ENCODE measurements at places on chromosomes 5 and 9.
A peak's percentile ranks its signal among the peaks of the same experiment; 100 is the strongest.

DNA sequence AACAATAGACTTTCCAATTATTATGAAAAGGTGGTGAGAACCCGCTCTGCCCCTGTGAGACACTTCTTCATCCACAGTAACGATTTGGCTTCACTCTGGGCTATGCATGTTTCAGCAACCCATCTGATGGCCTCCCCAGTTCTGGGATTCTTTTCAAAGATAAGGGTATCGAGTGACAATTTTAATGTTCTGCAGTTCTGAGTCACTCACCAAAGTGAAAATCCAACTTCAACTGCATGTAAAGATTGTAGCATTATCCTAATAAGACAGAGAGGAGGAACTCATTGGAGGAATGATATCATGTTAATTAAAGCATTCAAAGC lies 1078.3 kb upstream of the SEMA6A start:
- no peak for DNase-seq

DNA sequence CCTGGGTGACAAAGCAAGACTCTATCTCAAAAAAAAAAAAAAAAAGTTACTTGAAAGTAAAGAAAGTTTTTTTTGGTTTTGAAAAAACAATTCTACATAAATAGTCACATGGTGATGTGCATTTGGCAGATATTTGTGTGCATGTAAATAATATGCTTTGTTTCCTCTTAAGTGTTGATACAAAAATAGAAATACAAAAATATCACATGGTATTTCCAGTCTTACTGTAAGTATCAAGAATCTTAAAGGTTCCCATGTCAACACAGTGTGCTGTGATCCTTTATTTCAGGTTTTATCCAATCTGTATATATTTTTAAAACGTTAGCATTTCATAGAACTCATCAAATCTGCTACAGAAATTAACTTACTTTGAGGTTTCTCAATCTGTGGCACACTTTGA lies 521.9 kb downstream of the TLE4 start:
- no peak for DNase-seq

DNA sequence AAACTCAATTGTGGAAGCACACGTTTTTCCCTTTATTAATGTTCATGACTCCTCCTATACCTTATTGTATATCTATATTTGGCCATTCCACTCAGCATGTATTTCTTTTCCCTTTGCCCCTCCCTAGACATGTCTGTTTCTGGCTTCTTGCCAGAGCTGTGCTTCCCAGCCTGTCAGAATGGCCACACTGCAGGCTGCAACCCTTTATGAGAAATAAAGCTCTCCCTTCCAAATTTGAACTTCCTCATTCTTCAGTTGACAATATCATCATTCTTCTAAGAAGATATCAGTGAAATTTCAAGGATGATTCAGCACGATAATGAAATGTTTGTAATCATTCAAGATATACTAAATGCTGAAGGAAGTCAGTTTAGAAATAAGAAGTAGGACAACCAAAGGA lies 107.6 kb upstream of the PRSS3 start:
- peak; percentile 81 for DNase-seq

DNA sequence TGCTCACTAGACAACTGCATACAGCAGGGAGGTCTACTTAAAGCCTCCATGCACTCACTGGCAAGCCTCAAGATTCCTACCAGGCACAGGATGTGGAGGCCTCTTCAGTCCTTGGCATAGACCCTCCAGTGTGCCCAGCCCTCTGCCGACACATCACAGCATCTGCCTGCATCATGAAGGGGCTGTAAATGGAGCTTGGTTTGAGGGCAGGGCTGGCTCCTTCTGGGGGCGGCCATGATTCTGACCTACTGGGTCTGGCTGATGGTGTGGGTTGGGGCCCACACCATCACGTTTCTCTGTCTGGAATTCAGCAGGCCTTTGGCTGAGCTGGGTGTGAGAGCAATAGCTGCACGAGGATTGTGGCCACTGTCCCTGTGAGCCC lies 84.9 kb upstream of the SHB start:
- DNase-seq: no peak

GRCh38 chr5:151083081-151083676 lies 2.3 kb upstream of the TNIP1 start:
- DNase-seq: no peak

DNA sequence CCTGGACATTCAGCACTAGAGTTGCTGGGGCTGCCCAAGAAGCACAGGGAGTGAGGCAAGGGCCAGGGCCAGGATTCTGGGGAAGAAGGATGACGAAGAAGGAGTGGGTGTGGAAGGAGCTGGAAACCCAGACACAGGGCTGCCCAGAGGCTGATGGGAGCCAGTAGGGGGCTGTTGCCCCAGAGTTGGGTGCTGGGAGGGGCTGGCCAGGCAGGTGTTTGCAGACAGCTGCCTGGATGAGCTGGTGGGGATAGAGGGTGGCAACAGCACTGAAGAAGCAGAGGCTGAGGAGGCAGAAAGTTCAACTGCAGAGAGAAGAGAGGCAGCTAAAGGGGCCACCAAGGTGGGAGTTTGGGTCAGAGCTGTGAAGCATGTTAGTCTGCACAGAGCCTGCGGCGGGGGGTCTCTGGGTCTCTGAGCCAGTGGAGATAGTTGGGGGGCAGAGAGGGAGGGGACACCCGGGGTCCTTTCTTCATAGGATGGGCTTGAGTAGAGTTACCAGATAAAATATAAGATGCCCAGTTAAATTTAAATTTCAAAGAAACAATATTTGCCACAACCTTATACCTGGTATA lies 2.5 kb upstream of the AQP7 start:
- no peak for DNase-seq

DNA sequence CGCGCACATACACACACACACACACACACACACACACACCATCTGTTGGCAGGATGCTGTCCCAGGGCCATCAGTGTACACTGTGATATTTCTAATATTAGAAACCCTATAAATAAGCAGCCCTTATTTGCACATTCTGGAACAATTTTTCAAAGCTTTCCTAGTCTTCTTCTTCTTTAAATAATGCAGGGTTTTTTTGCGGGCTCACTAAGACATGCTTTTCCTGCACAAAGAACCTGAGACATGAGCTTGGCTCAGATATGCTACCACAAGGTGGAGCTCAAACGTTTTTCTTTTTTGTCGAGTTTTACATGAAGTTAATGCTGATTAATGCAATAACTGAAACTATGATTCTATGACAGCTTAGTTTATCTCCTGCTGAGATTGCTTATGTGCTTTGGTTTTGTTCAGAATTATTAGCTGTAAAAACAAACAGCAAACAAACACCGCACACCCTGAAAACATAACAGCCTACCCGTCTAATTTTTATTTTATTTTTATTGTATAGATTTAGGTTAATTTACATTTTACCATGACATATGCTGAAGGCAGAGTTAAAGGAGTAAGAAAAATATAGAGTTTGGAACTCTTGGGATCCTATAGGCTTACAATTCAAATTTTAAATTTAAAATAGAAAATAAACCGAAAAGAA lies 95.8 kb downstream of the ALDH1A1 start:
- DNase-seq: no peak

- DNase-seq: no peak
Measured at GRCh38 chr9:79028101-79028500, 543.7 kb upstream of the TLE4 start.

DNA sequence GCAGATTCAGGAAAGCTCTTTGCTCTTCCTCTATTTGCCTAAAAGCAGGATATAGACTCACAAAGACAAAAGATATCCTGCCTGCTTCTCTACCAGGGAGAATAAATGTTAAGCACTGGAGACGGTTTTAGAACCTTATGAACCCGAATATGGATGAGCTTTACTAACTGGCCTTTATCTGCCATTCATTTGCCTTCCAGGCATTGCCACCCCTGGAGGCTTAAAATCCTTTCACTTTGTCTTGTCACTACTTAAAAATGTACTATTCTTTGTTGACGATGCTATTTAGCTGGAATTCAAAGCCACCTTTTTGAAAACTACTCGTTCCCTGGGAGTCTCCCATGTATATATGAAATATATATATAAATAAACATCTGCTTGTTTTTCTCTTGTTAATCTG lies 23.2 kb upstream of the LVRN start:
- DNase-seq: no peak

- no peak for DNase-seq
Measured at GRCh38 chr9:83330207-83331196, 207.7 kb downstream of the FRMD3 start.

DNA sequence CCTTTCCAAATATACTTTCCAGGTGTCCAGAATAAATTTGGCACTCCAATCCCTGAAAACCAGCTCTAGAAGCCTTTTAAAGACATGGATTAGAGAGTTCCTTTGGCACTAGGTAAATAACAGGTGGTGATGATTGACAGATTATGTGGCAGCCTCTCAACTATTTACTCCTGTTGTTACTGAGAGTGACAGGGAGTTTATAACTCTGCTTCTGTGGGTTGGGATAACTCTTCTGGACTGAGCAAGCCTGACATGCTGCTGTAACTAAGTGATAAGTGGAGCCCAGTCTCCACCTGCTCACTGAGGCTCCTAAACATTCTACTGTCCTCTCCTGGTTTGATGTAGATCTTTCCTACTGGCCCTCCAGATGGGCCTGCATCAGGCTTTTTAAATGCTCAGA lies 693.2 kb upstream of the FTMT start:
- no peak for DNase-seq

DNA sequence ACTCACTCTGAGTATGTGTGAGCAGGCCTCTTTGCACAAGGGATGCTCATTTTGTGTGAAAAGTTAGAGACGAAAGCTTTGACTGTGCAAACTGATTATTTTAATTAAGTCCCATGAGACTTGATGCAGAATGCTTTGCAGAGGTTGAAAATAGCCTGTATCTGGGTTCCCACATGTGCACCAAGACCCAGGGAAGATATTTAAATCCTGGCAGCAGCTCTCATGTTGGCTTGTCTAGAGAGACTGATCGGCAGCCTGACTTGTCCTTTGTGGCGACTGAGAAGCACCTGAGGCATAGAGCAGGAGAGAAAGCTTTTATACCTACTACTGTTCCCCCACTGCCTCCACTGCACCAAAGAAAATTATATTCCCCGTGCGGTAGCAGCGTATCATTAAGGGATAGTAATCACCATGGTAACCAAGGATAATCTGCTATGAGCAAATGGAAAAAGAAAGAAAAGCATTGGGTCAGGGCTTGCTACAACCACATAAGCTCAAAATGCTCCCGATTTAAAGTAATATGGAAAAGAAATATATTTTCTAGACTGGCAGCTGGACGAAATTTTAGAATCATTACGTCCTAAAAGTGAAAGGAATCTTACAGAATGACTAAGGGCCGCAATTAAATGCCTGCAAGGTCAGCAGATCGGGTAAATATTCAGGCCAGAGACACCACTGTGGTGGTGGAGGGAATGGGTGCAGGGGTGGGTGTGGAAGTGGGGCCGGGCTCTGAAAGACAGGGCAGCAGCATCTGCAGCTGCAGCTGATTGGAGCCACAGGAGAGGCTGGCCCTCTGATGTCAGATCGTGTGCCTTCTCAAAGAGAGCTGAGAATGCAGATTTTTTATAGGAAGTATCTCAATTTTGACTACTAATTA lies 135.3 kb upstream of the EPB41L4A start:
- no peak for DNase-seq

GRCh38 chr9:132049323-132049882 lies 30.3 kb downstream of the MED27 start:
- no peak for DNase-seq

- DNase-seq: peak; percentile 94
Measured at GRCh38 chr5:151093476-151093889, 12.6 kb upstream of the TNIP1 start.

GRCh38 chr9:136525841-136526499 lies 19.9 kb downstream of the NOTCH1 start:
- no peak for DNase-seq

GRCh38 chr5:120306303-120306702 lies 157.8 kb upstream of the PRR16 start:
- no peak for DNase-seq

DNA sequence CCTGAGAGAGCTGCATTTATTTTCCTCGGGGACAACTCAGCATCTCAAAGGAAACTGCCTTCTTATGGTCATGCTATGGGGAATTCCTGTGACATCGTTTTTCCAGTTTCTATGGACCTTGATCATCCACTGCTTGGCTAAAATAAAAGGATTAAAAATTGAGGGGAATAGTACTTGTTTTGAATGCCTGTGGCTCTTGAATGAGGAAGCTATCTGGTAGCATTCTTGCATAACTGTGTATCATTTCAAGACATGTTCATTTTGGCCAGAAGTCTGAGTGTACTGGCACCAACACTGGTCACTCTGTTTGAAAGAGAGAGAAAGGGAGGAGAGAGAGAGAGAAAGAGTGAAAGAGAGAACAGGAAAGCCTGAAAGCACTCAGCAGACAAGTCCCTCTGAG lies 116.7 kb downstream of the DOCK2 start:
- peak; percentile 79 for DNase-seq

- DNase-seq: no peak
Measured at GRCh38 chr9:79809316-79809876, 237.6 kb downstream of the TLE4 start.

DNA sequence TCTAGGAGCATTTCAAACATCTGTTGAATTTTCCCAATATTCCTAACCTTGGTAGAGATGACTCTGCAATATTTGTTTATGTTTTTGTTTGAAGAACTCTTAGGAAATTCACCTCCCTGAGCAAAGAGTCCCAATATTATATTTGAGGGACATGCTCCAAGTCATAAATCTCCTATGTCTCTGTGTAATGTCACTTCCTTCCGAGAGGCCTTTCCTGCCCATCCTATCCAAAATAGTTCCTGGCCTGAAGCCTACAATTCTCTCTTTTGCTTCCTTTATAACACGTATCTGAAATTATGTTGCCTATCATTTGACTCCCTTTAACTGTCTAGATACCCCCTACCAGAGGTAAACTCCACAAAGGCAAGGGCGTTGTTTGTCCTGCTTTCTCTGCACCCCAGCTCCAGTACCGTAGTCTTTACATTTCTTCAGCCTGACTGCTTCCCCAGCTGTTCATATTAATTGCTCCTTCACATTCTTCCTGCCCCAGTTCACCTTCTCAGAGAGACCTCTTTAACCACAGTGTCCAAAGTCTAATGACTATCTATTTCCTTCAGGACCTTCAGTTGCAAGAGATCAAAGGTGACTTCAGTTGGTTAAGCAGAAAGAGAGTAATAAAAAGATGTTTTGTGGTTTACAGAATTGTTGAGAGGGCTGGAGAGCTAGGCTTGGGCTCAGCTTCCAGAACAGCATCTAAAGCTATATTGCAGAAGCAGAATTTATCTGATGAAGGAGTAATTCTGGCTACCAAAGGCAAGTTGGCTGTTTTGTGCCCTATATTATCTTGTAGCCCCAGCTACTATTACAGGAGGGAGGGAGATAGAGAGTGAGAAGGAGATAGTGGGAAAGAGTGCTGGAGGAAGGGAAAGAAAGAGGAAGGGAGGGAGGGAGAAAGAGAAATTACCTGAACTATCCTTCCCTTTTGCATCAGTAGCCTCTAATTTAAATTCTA lies 109.3 kb upstream of the TMEM161B start:
- no peak for DNase-seq

DNA sequence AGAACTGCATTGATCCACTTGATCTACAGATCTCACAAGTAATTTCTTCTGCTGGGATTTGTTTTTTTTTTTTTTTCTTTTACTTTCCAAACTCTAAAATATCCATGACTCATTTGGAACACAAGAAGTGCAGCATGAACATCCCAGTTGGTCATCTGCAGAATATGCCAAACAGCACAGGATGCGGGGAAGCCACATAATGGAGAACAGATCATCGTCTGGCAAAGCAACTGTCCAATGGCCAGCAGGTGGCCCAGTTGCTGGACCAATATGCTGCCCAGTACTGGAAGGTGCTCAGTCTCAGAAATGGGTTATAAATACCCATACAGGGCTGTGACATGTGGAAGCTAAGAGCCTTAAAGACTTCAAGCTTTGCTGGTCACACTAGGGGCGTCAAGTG lies 221.3 kb upstream of the TAS2R1 start:
- no peak for DNase-seq

Measured in MV-4-11 (cell line).